Vagina (tissue), 2 donors: ENCODE measurements at places on chromosomes 3 and 15.

- no peak for DNase-seq
Measured at GRCh38 chr15:66588537-66588936, 22.7 kb upstream of the LCTL start.

- DNase-seq = no peak
Measured at GRCh38 chr3:94811836-94812235, 749.0 kb downstream of the NSUN3 start.

GRCh38 chr15:81531109-81531592 lies 157.1 kb upstream of the TMC3 start:
- DNase-seq = no peak

DNA sequence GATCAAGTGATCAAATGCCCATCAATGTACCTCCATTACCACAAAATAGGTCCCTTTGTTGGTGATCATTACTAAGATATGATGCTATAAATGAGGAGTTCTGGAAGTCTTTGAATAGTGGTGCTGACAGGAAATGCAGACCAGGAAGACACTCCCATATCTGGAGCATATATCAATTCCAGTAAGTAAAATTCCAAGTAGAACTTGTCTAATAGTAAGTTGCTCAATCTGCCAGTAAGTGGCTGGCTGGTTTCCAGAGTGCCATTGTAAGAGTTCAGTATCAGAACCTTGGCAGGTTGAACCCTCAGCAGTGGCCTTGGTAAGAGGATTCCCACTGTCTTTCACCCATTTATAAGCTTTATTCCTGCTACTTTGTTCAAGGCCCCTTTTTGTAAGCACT lies 379.9 kb upstream of the RBMS3 start:
- DNase-seq = no peak

GRCh38 chr3:181327349-181327748 lies 337.8 kb upstream of the DNAJC19 start:
- DNase-seq = no peak

GRCh38 chr15:73597036-73597638 lies 36.1 kb downstream of the NPTN start:
- no peak for DNase-seq

DNA sequence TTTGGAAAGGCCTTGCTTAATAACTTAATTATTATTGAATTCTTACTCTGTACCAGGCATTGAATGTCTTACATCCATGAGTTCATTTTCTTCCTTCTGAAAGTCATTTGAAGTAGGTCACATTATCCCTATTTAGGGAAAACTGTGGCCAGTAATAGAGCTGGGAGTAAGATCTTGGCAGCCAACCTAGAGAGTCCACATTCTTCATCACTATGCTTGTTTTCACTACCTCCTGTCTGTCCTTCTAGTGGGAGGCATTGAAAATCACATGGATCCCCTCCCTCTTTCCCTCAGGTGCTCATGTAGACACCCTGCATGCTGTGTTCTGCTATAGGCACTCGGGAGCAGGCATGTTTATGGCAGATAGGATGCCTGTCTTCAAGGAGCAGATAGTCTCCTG lies 154.9 kb downstream of the EBLN2 start:
- no peak for DNase-seq

DNA sequence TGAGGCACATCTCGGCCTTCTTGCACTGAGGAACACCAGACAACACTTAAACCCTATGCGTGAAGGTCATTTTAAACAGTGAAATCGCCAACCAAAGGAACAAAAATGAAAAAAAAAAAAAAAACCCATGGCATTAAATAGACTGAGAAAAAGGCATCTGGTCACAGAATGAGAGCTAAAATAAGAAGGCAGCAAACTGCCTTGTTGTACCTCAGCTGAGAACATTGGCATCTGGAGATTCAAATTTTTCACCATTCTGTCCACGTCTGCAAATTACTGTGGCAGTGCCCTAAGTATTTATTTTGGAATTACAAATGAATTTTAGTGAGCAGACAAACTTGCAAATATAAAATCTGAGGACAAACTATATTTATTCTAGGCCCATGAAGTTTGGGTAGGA lies 82.6 kb upstream of the POU1F1 start:
- DNase-seq = no peak

DNA sequence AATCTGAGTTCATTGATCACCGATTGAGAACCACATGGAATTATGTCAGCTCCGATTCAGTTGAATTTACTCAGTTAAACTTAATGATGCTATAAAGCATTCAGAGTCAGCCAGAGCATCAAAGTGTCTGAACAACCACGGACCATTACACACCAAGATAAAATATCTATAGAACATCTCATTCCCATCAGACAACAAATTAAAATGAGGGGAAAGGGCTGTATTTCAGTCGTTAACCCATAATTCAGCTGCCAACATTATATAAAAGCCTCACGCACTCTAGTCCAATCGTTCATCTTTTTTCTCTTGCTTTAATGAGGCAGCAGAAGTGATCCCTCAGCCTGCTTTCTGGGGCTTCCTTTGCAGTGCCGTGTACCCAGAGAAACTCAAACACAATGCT lies 11.9 kb downstream of the CPNE4 start:
- no peak for DNase-seq

DNA sequence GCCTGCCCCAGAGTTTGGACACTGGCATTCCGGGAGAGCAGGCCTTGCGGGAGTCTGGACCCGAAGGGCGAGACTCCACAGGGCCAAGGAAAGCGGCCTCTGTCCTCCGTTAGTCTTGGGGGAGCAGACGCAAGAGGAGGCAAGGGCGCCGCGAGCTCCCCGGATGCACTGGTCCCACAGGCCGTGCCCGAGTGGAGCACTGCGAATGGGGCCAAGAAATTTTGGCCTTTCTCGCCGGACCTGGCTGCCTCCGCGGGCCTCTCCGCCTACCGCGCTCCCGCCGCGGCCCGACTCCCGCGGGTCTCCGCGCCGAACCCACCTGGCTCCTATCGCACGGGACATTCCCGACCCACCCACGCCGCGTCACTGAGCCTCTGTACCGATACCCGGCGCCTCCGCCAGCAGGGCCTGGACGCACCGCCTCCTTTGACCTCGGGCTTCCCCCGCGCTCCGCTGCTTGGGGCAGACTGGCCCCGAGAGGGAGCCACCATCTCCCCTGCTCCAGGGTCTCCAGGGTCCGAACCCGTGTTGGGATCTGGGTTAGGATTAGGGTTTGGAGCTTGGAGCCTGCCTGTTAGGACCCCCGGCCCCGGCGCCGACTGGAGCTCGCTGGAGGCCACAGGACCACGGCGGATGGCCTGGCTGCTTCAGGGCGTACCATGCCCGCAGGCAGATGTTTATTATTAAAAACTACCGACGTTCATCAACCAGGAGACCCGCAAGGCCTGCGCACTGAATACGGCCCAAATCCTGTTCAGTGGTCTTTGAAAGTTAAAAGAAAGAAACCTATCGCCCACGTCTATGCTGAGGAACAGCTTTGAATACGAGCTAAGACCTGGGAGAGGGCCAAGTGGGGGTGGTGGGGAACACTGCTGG lies 11.7 kb downstream of the SHOX2 start:
- DNase-seq = no peak

DNA sequence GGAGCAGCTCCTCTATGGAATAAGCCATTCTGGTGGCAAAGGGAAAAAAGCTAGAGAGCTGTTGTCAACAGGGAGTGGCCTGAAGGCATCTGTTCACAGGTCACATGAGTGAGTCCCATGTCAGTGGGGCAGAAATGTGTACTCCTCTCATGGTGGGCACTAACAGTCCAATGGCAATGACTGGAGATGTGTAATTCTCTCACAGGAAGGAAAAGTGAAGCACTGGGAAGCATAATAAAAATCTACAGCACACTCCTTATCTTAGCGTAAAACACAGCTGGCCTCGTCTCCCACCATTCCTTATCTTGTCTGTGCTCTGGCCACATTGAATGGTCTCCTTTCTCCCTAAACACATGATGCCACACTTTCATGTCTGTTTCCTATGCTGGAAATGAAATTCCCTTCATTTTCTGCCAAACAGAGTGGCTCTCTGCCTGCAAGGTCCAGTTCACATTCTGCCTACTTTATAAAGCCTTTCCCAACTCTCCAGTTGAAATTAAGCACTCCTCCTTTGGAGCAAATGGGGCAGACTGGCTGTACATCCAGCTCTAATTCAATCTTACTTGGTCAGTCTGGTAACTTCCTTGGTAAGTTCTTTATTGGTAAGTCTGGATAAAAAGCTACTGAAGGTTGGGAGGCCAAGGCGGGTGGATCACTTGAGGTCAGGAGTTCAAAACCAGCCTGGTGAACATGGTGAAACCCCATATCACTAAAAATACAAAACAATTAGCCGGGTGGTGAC lies 139.8 kb downstream of the RPL22L1 start:
- no peak for DNase-seq

GRCh38 chr3:12301513-12301912 lies 12.6 kb downstream of the PPARG start:
- DNase-seq = no peak

- DNase-seq = no peak
Measured at GRCh38 chr15:85792912-85793590, 1.7 kb downstream of the KLHL25 start.

- DNase-seq = no peak
Measured at GRCh38 chr3:150603980-150604319, 829 bp downstream of the SELENOT start.

GRCh38 chr3:50287262-50287661 lies 5.0 kb downstream of the IFRD2 start:
- no peak for DNase-seq

- no peak for DNase-seq
Measured at GRCh38 chr3:141272906-141273662, 41.5 kb downstream of the PXYLP1 start.

DNA sequence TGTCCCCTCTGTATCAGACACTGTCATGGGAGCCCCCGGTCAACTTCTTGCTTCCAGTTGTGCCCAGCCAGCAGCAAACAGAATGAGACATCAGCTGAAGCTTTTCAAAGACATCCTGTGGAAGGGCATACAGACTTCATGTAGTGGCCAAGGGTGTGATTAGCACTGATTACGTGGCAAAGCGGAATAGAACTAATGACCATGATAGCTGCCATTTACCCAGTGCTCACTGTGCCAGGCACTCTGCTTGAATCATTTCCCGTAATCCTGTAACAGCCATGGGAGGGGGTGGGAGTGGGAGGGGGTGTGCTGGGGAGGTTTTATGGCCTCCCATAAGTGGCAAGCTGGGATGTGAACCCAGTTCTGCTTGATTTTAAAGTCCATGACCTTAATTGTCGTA lies 29.5 kb downstream of the LPP start:
- no peak for DNase-seq

- DNase-seq = no peak
Measured at GRCh38 chr3:191774485-191774884, 313.5 kb downstream of the PYDC2 start.

DNA sequence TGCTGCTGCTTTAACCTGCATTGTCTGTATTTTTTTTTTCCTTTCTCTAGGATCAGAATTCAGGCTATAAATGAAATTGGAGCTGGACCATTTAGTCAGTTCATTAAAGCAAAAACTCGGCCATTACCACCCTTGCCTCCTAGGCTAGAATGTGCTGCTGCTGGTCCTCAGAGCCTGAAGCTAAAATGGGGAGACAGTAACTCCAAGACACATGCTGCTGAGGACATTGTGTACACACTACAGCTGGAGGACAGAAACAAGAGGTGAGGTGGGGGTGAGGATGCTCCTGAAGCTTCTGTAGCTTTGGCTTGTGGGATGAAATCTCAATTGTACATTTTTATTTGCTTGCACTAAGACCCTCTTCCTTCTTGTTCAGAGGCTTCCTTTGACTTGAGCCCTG lies 85.7 kb downstream of the GHSR start:
- DNase-seq = no peak

GRCh38 chr3:163384383-163384782 lies 1693.9 kb downstream of the SI start:
- DNase-seq = no peak

- DNase-seq = peak; percentile 86
Measured at GRCh38 chr3:120448756-120449155, 2.0 kb downstream of the FSTL1 start.

DNA sequence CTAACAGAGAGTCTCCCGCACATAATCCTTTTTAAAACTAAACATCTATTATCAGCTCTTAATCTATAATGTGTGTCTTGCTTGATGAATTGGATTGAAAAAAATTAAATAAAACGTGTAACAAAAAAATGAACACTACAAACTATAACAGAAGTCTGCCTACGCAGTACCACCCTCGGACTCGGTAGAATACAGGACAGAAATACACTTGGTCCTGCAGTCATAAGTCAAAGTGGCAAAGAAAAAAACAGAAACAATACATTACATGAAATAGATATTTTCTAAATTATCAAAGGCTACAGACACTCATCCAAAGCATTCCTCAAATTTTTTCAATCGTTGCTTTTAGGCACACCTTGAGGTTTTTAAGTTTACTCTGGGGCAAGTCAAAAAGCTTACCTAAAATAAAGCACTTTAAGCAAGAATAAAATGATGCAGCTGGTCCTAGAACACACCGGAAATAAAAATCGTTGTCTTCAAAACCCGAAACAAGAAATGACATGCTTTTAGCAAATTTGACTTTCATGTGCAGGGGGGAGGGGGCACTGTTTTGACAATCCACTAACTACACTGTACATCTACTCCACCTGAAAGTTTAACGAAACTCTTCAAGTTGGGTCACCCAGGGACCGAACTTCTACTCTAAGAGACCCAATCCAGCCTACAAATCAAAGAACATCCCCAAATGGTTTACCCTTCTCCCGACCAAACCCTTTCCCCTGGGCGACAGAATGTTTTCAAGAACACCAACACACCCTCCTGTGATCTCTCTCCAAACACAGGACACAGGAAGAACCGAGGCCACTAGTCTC lies 1.3 kb downstream of the ADAM10 start:
- DNase-seq = no peak

GRCh38 chr3:138593488-138594149 lies 441 bp downstream of the CEP70 start:
- no peak for DNase-seq

- DNase-seq = no peak
Measured at GRCh38 chr3:18499301-18499700, 74.2 kb upstream of the SATB1 start.

DNA sequence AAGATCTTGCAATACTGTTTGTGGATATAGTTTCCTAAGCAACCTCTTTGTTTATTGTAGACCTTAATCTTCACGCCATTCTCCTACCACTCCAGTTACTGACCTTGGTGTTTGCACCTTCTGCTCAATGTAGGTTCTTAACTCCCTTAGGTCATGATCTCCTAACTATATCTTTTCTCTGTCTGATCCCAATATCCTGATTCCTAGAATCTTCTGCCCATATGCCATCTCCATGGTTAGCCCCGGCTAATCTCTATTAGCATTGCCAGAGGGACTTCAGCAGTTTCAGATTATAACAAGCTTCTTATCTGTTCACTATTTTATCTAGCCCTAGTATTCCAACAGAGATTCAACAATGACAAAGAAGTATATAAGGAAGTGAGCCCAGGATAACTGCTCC lies 64.9 kb downstream of the IMPG2 start:
- DNase-seq = no peak

DNA sequence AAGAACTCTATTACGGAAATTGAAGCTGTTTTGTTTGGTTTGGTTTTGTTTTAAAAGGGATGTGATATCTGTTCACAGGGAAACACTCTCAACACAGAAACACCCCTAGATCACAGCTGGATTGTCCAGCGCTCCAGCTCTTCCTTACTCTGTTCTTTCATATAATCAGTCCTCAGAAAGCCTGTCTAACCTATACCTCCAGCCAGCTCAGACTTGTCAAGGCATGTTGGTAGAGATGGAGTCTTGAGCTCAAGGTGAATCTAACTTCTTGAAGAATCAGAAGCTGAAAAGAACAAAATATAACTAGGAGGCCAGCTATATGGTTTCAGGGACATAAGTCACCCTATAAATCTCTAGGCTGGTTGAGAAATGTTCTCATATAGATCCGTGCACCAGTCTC lies 110.2 kb upstream of the EPHA3 start:
- no peak for DNase-seq
